ENCODE measurements at places on chromosomes 7 and 10.

GRCh38 chr7:106736508-106737201, 75.7 kb upstream of the CCDC71L start:
- DNase-seq, result no peak

DNA sequence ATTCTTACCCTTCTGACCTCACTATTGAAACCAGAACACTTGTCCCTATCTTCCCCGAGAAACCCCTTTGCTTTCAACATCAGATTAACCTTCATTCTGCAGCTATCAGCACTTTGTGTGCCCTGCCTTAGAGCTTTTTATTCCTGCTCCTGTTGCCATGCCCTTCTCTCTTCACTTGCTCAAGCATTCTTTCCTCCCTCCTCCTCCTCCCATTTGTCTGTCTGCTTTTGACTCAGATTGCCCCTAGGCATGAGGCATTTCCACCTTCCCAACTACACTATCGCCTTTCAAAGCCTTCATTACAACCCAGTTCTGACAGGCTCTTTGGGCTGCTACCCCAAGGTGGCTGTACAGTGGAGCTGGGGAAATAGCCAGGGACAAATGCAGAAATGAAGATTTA, 143.3 kb downstream of the SLC25A13 start:
- DNase-seq, result no peak

- no peak for DNase-seq
Measured at GRCh38 chr7:577741-578370, 58.2 kb upstream of the PDGFA start.

GRCh38 chr7:127346575-127347256, 45.8 kb downstream of the ZNF800 start:
- DNase-seq, result no peak

GRCh38 chr7:76302347-76303201, at the start of gene HSPB1:
HSPB1 (plus strand) TSS chr7:76302673; CDS start chr7:76302713, 40 bp downstream.
- DNase-seq, result peak; percentile 75

DNA sequence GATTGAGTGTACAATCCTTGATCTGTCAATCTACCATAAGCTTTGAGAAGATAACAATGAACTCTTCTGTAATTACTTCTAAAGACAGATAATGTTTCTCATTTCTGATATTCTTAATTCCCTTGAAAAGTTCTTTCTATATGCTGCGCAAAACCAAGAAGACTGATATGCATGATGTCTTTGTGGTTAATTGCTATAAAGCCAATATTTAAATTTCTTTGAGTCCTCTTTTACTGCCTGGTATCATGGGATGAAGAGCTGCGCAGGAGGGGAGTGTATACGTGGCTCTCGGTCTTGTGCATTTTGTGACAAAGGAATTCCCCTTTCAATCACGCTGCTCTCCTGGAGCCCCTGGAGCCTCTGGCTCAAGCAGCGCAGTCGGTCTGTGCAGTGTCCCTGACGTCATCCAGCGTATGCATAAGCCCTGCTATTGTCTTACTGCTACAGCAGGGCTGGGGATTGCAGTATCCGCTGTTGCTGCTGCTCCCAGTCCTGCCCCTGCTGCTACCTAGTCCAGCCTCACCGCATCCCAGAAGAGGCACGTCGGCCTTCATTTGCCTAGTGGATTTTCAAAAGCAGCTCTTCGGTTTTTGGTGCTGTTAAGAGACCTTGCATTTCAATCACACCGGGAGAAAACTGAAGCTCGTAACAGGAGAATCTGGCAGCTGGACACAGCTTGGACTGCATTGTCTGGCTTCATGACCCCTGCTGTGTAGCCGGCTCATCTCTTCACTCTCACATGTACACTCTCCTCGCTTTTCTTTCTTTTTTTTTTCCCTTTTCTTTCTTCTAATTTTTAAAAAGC, 66.7 kb downstream of the ST7 start:
- DNase-seq, result no peak

DNA sequence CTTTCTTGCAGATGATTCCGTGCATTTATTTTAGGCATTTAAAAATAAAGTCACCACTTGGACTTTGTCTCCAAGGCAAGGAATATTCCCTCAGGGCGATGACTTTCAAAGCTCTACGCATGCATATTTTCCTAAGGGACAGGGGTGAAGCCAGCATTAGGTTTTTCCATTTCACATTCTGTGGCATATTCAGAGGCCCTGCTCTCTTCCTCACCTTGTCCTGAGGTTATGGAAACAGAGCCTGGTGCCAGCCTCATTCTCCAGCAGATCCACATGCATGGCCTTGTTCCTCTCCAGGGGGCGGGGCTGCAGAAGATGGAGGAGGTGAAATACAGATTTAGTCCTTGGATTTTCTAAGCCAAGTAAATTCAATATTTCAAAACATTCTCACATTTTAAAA, 11.6 kb upstream of the LYZL1 start:
- no peak for DNase-seq

- DNase-seq, result no peak
Measured at GRCh38 chr7:8143151-8143874, 118.7 kb downstream of the ICA1 start.

- DNase-seq, result no peak
Measured at GRCh38 chr10:123669886-123670285, 3.7 kb downstream of the GPR26 start.

DNA sequence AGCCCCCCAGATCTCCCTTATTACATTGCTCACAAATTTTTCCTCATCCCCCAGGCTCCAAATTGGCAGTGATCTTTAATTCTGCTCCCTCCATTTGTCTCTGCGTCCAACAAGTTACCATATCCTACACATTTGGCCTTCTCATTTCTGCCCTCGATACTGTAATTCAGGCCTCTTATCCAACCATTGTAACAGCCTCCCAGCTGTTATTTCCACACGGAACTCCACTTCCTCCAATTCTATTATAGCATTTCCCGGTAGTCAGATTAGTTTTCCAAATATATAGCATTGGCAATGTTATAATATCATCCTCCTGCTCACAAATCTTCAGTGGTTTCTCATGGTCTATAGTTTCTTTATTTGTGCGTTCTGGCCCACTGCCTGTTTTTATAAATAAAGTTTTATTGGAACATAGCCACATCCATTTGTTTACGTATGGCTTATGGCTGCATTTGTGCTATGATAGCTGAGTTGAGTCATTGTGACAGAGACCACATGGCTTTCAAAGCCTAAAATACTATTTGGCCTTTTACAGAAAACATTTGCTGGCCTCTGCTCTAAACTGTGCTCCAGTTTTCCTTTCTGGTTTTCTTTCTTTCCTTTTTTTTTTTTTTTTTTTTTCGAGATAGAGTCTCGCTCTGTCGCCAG, 126.5 kb upstream of the ZNF438 start:
- DNase-seq, result no peak

DNA sequence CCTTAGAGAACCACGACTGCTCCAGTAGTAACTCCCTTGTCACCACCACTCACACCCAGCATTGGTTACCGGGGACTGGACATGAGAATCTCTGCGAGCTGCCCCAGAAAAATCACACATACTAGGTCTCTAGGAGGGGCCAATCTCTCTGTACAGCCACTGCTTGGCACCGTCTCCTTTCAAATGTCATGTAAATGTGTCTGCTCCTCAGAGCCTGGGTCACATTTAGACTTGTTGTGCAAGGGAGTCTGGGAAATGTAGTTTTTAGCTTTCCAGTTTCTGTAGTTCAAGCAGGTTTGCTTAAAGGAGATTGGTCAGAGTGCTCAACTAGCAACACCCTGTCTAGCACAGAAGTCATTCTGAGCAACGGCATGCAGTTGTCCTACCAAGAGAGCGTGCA, 60.0 kb downstream of the CHN2 start:
- no peak for DNase-seq

DNA sequence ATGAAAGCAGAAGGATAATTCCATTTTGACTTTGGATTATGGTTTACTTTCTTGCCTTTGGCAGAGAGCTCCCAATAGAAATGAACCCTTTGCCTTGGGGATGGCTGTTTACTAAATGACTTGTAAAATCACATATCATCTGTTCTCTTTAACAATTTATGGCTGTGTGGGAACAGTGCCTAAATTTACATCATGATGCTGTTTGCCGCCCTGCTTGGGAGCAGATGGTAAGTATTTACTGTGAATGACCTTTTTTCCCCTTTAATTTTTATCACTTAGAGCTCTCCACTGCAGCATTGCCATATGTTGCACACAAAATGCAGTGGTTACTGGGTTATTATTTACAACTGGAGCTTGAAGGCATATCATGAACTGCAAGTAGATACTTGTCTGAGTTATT, 13.4 kb downstream of the HEPACAM2 start:
- no peak for DNase-seq

GRCh38 chr10:60258429-60258797, 131.3 kb downstream of the ANK3 start:
- DNase-seq, result no peak

- no peak for DNase-seq
Measured at GRCh38 chr10:54060572-54060971, 740.5 kb downstream of the PCDH15 start.

DNA sequence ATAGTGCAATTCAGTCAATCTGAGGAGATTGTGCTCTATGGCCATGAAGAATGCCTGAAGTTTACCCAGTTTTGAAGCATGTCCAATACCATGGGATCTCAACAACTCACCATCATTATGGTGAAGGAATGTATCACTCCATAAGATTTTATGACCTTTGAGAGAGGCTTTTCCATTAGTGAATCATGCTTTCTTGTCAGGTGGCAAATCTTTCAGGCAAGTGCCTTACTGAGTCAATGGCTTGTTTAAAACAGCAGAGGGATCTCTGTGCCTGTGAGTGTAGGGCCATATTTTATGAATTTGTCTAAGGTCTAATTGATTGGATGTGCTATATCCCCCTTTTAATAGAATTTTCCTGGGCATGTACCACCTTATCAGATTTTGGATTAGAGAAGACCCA, 131.5 kb downstream of the CCDC7 start:
- DNase-seq, result no peak

GRCh38 chr10:116486770-116487448, 58.8 kb upstream of the PNLIP start:
- DNase-seq, result no peak

- DNase-seq, result no peak
Measured at GRCh38 chr10:43042503-43043341, 34.1 kb upstream of the RET start.

DNA sequence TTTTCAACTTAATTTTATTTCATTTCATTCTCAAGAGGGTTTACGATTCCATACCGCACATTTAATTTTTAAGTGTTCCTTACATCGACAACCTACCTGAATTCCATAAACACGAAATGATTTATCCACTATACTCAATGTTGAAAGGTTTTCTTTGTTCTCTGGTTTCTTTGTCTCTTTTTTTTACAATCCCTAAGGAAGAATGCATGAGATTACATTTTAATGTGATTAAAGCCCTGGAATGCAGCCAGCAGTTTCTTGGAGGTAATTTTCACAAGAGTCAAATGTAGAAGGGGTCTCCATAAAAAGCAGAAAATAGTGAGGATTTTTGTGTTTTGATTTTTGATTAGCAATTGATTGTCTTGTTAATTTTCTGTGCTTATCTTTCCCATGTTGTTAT, 59.2 kb upstream of the ADCY1 start:
- DNase-seq, result no peak

- peak; percentile 11 for DNase-seq
Measured at GRCh38 chr10:127196282-127197153, at the start of gene INSYN2A. INSYN2A (minus strand) TSS chr10:127196591; CDS start chr10:127176395, 20,196 bp downstream.

GRCh38 chr10:86047588-86047987, 319.0 kb downstream of the GRID1 start:
- DNase-seq, result no peak

DNA sequence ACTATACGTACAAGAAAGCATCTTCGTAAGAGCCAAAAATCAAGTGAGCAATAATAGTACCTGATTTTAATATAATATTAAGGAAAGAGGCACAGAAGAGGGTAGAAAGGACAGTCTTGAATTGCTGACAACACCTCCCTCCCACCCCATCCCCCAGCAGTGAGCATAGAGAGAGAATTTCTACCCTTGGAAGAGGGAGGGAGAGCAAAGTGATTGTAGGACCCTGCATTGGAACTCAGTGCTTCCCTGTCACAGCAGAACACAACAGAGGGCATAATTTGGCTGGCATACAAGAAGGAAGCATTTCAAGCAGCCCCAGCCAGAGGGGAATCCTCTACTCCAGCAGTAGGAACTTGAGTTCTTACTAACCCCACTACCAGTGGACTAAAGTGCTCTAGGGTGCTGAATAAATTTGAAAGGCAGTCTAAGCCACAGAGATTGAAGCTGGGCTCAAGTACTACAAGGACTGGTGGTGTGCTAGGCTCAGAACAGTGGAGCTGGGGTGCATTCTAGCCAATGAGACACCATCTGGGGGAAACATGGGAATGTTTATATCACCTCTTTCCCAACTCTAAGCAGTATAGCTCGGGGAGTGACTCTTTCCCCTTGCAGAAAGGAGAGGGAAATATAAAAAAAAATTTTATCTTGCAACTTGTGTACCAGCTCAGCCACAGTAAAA, 44.2 kb downstream of the PCLO start:
- DNase-seq, result no peak

- no peak for DNase-seq
Measured at GRCh38 chr7:8637322-8637721, 203.9 kb downstream of the NXPH1 start.

GRCh38 chr10:126565441-126565840, 105.1 kb downstream of the C10orf90 start:
- no peak for DNase-seq

- DNase-seq, result no peak
Measured at GRCh38 chr10:42868530-42868929, 85.9 kb downstream of the BMS1 start.

DNA sequence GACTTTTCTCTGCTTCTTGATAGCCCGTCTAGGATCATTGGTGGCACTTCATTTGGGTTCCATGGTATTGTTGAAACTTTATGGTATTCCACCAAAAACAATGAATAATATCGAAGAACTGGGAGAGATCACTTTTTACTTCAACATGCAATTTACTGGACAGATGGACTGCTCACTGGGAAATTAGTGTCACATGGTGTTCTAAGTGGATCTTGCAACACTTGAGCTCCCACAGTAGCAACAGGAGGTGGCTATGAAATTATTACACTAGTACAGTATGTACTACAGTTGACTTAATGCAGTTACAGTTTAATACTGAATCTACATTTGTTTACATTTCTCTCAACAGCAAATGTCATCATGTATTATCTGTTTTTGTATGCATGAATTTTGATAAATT, 997.3 kb downstream of the REEP3 start:
- no peak for DNase-seq

GRCh38 chr10:43231523-43232078, 35.3 kb downstream of the RASGEF1A start:
- DNase-seq, result peak; percentile 8

DNA sequence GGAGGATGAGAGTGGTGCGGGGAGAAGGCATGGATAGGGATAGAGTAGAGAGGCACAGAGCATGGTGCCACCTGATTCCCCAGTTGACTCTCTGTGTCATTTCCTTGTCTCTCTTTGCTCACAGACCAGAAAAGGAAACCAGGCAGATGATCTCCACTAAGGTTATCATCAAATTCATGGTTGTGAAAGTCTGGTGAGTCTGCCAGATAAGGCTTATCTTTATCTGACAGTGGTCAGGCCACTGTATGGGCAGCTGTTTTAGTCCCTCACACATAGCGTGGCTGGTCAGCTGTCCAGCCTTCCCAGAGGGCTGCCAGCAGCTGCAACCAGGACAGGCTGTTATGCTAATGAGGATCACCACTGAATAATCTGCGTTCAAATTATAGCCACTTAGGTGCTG, 99.0 kb downstream of the ADRA2A start:
- no peak for DNase-seq
